ENCODE measurements at places on chromosomes 16 and 17.

GRCh38 chr16:57071831-57072582 lies 20.4 kb upstream of the CPNE2 start:
- DNase-seq = no peak

- DNase-seq = no peak
These were observed 32.9 kb downstream of the DEF8 start for GRCh38 chr16:89981414-89981813.

- DNase-seq = no peak
These were observed 37.5 kb downstream of the RBFOX3 start for GRCh38 chr17:79573196-79573896.

- DNase-seq = no peak
These were observed 654.5 kb downstream of the TOX3 start for GRCh38 chr16:51892293-51893007.

DNA sequence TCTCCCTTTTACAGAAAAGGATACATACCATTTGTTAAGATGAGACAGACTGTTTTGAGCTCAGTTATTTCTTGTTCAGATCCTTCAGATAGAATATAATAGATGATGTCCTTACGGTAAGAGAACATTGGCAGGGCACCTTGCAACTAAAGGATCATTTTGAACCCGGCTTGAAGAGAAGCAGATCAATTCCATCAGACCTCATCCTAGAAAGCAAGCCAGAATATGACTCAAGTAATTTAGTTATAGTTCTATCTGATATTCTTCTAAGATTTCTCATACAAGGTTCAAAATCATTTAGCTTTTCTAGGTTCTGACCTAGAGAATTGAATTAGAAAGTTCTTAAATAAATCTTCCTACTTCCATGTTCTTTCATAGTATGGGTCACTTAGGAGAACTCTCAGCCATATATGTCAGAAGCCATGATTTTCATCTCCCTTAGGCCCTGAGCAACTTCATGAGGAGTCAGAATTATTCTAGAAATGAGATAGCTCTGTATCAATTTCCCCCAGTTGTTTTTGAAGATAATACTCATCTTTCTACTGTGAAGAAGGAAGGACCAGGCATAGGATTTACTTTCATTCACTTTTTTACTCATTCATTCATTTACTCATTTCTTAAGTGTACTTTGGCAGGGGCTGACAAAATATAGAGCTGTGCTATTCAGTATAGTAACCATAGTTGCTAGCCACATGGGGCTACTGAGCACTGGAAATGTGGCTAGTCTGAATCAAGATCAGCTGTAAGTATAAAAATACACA lies 2.5 kb upstream of the CMTM1 start:
- no peak for DNase-seq

DNA sequence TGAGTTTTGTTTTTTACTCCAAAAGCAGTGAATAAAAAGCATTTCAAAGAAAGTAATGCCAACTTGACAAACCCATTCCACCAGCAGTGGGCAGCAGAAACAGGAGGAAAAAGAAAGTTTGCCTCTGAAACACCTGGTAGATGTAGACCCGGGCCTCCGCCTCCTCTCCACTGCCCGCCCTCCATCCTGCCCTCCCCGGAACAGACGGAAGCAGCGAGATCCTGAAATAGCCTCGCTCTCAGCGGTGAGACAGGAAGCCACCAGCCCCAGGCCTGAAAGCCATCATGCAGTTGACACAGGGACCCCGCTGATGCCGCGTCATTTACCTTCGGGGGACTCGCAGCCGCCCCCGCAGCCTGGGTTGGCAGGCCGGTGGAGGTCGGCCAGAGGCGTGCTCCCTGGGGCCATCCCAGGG lies 67.8 kb downstream of the C16orf78 start:
- DNase-seq = peak; percentile 40

- DNase-seq = no peak
These were observed 1.5 kb downstream of the SPNS2 start for GRCh38 chr17:4500191-4500571.

DNA sequence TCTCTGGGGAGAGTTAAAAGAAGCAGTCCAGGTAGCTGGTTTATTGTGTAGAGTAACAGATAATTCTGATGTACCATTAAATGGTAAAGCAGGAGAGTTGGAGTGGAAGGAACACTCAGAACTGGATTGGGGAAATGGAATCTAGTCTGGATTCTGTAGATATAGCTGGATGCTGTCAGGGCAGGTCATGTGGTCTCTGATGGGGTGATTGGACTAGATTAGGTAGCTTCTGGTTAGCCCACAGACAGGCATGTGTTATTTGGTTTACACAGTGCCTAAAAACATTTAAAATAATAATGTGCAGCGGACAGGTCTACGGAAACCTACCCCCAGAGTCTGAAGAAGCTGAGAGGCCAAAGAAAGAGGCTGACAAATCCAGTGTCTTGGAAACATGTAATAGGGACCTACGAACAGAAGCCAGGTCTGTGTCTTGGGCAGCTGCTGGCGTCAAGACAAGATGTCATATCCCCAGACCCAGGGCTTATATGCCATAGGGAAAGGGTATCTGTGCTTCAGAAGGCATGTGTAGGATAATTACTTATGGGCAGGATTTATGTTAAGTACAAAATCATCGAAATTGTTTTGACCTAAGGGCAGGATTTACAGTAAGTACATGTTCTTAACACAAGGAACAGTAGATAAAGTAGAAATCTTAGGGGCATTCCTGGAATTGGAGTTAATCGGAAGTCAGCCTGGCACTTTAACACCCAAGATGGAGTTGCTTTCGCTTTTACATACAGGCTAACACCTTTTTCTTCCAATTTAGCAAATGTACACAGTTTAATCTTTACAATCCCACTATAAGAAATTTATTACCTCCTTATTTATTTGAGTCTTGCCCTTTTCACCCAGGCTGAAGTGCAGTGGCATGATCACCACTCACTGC lies 12.4 kb downstream of the LUC7L3 start:
- no peak for DNase-seq

DNA sequence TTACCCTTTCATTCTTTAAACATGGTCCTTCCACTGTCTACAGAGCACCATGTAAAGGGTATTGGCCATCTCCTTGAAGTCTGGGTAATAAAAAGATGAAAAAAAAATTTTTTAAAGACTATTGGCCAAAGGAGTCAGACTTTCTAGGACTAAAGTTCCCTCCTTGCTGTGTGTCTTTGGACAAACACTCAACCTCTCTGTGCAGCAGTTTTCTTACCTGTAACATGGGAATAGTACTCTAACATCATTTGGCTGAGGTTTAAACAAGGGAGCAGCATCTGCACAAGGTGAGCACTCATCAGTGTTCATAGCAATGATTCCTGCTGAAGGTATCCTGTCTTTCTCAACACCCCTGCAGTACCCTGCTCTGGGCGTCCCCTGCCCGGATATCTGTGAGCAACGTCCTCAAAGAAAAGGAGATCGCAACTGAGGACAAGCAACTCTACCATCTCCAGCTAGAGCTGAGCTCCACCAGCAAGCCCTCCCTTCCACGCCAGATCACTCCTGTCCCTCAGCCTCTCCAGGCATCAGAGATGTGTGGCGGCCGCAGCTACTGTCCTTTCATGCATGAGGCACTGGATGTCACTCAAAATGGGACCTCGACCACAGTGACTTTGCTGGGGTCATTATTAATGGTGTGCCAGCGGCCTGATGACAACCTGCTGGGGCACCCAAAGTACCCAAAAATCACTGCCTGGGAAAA lies 29.5 kb upstream of the RPH3AL start:
- no peak for DNase-seq

- DNase-seq = no peak
These were observed 44.6 kb downstream of the RMI2 start for GRCh38 chr16:11389631-11390565.

- no peak for DNase-seq
These were observed 375.3 kb downstream of the WWOX start for GRCh38 chr16:78474762-78475161.

GRCh38 chr17:21528031-21528695 lies 152.0 kb downstream of the KCNJ12 start:
- no peak for DNase-seq

DNA sequence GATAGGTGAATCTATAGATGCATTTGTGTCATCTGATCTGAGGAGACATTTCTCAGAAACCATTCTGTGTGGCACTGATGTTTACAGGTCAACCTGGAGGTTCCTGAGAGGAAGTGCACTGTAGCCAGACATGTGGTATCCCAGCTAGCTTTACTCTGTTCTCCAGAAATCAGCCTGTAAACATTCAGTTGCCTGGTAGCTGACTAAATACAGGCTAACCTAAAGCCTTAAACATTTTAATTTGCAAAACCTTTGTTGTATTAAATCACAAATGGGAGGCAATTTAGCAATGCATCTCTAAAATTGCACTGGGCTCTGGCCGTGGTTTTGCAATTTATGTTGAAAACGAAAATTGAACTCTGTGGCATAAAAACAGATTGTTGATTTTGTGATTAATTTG lies 207.6 kb downstream of the FTO start:
- DNase-seq = no peak

GRCh38 chr17:14037453-14037852 lies 31.9 kb upstream of the COX10 start:
- DNase-seq = no peak

GRCh38 chr17:69945698-69946185 lies 129.3 kb upstream of the KCNJ16 start:
- no peak for DNase-seq

- no peak for DNase-seq
These were observed 42.0 kb downstream of the TNFRSF13B start for GRCh38 chr17:16929757-16930520.

- DNase-seq = no peak
These were observed 881 bp downstream of the MLLT6 start for GRCh38 chr17:38705803-38706504.

- DNase-seq = no peak
These were observed 321.4 kb downstream of the HAPSTR1 start for GRCh38 chr16:9412915-9413264.

GRCh38 chr16:50448522-50448921 lies 79.7 kb upstream of the BRD7 start:
- no peak for DNase-seq

DNA sequence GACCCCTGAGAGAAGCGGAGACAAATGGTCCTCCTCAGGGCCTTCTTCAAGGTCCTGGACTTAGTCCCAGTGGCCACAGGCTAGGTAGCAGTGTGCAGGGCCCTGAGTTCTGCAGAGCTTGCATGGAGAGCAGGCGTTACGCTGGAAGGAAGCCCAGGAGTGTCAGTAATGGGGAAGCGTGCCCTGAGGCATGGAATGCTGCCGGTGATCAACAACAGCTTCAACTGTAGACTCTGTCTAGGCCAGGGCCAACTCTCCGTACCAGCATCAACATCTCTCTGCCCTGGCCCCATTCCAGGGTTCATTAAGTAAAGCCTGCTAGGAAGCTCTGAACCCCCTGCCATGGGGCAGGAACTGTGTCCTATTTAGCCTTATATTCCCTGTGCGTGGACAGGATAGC lies 568 bp upstream of the TNK1 start:
- no peak for DNase-seq

GRCh38 chr16:4661661-4662060 lies 31.7 kb upstream of the NUDT16L1 start:
- no peak for DNase-seq

Data from T-helper 2 cell treated with Interferon-gamma antibody and Interleukin-4, amounts not matched to agents 5 μg/mL and 100 μg/mL, for 36 hours (primary cell).